ENCODE measurements at places on chromosomes 16 and 17. TPM values are rescaled to one million over a fixed set of nuclear protein-coding genes. Genes with fewer than 3 reads are reported as not detected.

KRT9 gene
- polyA plus RNA-seq: not detected

C16orf92 gene
- 0.36 TPM for polyA plus RNA-seq

RGS11 gene
- 2.8 TPM for polyA plus RNA-seq

ADAM11 gene
- 1.5 TPM for polyA plus RNA-seq

PERCC1 gene
- polyA plus RNA-seq: not detected

CCL23 gene
- not detected for polyA plus RNA-seq
